Keratinocyte (primary cell): ENCODE measurements at places on chromosomes 3 and 15. TPM values are rescaled to one million over a fixed set of nuclear protein-coding genes. Genes with fewer than 3 reads are reported as not detected.

- no peak for DNase-seq
Measured at GRCh38 chr3:42122261-42123011, 31.3 kb downstream of the TRAK1 start.

GRCh38 chr3:121473001-121473400 lies 72.8 kb downstream of the POLQ start:
- DNase-seq: no peak

DNA sequence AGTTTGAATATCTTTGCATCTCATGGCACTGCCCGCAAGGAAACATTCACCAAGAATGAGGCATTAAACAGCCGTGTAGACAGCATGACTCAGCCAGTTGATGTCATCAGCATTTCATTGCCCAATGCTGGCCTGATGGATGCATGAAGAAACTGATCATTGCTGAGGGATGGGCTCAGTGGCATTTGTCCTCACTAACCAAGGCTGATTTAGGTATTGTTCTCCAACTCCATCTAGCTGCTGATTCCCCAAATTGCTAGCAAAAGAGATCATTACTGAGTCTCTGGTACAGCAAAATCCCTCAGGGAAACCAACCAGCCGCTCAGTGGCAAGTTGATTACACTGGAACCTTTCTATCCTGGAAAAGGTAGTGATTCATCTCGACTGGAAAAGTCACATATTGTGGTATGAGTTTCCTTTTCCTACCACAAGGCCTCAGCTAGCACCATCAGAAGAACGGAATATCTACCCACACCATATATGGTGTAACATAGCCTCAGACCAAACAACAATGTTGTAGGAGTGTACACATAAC lies 186.5 kb upstream of the GAP43 start:
- no peak for DNase-seq

DNA sequence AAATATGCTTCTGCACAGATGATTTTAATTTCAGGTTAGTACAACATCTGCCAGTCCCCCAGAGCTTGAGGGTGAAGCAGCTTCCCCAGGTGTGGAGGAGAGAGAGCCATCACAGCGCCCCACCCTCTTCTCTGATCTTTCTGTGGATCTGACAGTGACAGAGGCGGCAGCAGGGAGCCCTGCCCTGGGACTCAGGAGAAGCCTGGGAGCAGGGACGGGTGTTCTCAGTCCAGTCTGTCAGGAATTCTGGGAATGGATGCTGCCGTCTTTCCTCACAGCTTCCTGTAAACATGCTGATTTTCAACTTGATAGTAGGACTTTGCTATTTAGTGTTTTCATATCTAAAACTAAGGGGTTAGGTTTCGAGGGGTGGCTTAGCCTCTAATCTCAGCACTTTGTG lies 11.4 kb upstream of the RAB8B start:
- no peak for DNase-seq

DNA sequence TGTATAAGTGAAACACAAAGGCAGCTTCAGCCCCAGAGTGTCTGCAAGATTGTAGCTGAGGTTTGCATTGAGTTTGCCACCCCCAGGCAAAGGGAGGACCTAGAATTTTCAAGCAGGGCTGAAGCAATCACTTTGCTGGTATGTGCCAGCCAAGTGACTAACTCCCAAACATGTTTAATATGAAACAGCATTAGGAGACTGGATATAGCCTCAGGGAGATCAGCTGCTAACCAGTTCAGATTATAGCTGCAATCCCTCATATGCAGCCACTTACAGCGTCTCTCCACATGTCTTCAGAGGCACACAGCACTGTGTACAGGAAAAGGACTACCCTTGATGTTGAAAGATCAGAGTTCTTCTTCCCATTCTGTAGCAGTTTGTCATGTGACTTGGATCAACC lies 38.4 kb upstream of the PPP2R3A start:
- DNase-seq: peak; percentile 95

- DNase-seq: no peak
Measured at GRCh38 chr3:174951498-174952005, 92.4 kb downstream of the NAALADL2 start.

GRCh38 chr3:159882790-159883779 lies 105.5 kb upstream of the IL12A start:
- DNase-seq: no peak

- DNase-seq: no peak
Measured at GRCh38 chr3:191894406-191894805, 433.4 kb downstream of the PYDC2 start.

DNA sequence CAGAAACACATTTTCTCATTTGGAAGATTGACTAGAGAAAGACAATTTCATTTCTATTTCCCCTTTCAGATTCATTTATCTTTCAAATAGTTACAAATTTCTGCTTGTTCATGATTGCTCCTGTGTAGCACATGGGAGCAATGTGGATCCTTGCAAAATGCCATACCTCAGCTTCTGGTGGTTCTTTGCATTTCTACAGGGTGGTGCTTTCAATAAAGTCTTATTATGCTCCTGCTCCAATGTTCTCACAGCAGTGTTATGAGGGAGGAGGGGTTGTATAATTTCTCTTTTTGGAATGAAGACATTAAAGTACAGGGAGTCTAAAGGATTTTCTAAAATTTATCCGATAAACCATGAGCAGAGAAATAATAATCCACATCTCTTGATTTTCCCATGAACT lies 280.1 kb upstream of the ATP10A start:
- no peak for DNase-seq

Gene LIPH
- 0.58 to 1.7 TPM (median 1.1 TPM) in 3 replicates for polyA plus RNA-seq
